ENCODE measurements at places on chromosomes 5 and 9.

GRCh38 chr5:96548905-96549304 is 113.3 kb upstream of the CAST start:
- no peak for DNase-seq

- no peak for DNase-seq
Observed at GRCh38 chr9:131266266-131267229, 9.8 kb downstream of the FAM78A start.

DNA sequence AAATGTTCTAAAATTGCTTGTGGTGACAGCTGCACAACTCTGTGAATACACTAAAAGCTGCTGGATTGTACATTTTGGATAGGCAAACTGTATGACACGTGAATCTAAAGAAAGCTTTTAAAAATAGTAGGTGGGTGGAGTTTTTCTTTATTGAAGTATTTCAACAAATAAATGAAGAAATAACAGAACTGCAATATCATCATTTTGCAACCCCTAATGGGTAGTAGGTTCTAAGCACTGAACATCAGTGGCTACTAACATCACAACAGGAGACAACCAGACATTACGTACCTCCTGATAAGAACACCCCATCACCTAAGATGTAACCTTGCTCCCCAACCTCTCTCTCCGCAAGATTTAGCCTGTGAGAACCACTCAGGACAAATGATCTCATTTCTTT is 38.6 kb downstream of the EPB41L4B start:
- DNase-seq = no peak

DNA sequence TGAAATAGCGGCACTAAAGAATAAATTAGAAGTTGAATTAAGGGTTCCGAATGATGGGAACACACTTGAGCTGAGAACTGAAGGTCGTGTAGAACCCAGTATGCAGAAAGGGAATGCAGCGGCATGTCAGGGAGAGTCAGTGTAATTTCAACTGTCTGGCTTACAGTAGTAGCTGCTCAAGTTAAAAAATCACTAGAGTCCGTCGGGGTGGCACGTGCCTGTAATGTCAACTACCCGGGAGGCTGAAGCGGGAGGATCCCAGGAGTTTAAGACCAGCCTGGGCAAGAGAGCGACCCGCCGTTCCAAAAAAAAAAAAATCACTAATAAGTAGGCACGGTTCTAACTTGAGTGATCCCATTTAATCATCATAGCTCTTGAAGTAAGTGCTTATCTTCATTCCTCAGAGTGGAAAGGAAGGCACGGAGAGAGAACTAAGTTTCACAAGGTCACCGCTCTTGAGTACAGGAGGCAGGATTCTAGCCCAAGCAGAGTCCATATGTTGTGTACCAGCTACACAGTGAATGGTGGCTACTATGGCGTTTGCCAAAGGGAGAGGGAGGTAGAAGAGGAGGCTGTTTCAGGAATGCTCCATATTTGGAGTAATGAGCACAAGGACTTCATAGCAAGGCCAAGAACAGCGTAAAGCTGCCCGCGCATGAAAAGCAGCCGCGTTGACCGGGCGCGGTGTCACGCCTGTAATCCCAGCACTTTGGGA is 831 bp downstream of the RMRP start:
- no peak for DNase-seq
